ENCODE measurements at places on chromosomes 13 and 19. TPM values are rescaled to one million over a fixed set of nuclear protein-coding genes. Genes with fewer than 3 reads are reported as not detected.

- peak overlapping the region; percentile 39 for H3K4me3 ChIP-seq
- no peaks in the 10 kb centered on the region for H3K4me1 ChIP-seq
- DNase-seq: no peak
- H3K36me3 ChIP-seq: no peaks in the 10 kb centered on the region
- H3K27me3 ChIP-seq: peaks cover 55% of the 10 kb centered on the region
Measured at GRCh38 chr13:94968757-94969086, 256.4 kb upstream of the SOX21 start.

DNA sequence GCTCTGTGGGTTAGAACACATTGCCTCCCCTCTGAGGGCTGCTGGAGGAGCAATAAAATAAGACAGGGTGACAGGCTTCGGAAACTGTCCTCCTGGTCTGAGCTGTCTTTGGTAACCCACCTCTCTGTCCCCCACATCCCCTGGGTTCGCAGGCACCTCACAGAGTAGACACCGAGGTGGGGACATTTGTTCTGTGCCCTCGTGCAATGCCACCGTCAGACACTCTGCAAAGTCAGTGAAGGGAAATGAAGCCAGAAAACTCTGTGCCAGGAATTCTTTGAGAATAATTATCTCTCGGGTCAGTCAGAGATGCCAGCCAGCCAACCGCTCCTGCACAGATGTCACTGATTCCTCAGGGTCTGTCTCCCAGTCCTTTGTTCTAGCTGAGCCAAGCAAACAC is 493.6 kb downstream of the FOXO1 start:
- peaks cover 8% of the 10 kb centered on the region for H3K4me1 ChIP-seq
- DNase-seq: peak; percentile 39
- no peak overlapping the region for H3K4me3 ChIP-seq

- no peaks in the 10 kb centered on the region for H3K27me3 ChIP-seq
- DNase-seq: no peak
- H3K36me3 ChIP-seq: no peaks in the 10 kb centered on the region
- H3K4me3 ChIP-seq: no peak overlapping the region
- H3K4me1 ChIP-seq: peaks cover 14% of the 10 kb centered on the region
- H3K27ac ChIP-seq: no peak overlapping the region
Measured at GRCh38 chr13:50417597-50417996, 402.4 kb downstream of the KCNRG start.

- no peaks in the 10 kb centered on the region for H3K36me3 ChIP-seq
- no peaks in the 10 kb centered on the region for H3K27me3 ChIP-seq
- no peak for DNase-seq
- no peak overlapping the region for H3K4me3 ChIP-seq
Measured at GRCh38 chr13:106326751-106327150, 208.7 kb downstream of the EFNB2 start.

- no peaks in the 10 kb centered on the region for H3K27me3 ChIP-seq
- peaks cover 7% of the 10 kb centered on the region for H3K4me1 ChIP-seq
- DNase-seq: no peak
- no peak overlapping the region for H3K27ac ChIP-seq
Measured at GRCh38 chr19:1377965-1378785, 5.5 kb upstream of the NDUFS7 start.

GRCh38 chr19:751501-752341 is 809 bp downstream of the MISP start:
- no peak overlapping the region for H3K27ac ChIP-seq
- no peaks in the 10 kb centered on the region for H3K4me1 ChIP-seq
- no peaks in the 10 kb centered on the region for H3K36me3 ChIP-seq
- H3K27me3 ChIP-seq: no peaks in the 10 kb centered on the region

DNA sequence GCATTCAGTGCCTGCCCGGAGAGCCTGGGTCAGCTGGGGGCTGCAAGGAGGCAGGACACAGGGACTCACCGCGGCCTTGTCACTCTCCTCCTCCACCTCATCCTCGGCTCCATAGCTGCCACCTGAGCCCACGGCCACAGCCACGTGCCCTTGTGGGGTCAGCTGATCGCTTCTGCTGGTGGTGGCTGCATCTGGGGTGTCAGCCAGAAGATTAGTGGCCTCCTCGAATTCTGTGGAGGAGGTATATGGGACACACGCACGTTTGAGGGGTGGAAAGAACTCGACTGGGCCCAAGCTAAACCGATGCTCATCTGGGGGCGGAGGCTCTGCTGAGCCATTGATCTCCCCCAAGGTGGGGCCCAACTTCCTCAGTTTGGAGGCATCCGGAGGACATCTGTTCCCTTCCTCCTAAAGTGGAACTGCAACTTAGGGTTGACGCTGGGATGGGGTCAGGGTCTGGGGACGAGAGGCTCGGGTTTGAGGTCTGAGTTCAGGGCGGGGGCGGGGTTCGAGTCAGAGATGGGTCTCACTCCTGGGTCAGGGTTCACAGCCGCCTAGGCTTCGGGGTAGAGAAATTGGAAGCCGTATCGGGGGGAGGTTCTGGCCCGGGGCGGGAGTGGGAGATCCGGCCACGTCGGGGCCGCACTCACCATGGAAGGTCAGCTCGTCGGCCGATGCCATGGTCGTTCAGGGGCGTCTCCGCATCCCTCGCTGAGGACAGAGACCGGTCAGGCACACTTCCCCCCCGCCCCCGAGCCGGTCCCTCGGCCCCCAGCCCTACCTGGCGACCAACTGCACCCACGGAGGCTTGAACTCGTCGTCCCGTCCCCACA is 493 bp downstream of the YIPF2 start:
- H3K27me3 ChIP-seq: no peaks in the 10 kb centered on the region
- DNase-seq: no peak
- peak overlapping the region; percentile 11 for H3K27ac ChIP-seq
- H3K36me3 ChIP-seq: peaks cover 17% of the 10 kb centered on the region
- H3K4me1 ChIP-seq: 0 out of 2 replicates have a peak, but pooled peaks cover 4% of the 10 kb centered on the region
- H3K4me3 ChIP-seq: peak overlapping the region; percentile 74

GRCh38 chr13:30192320-30193093 is 114.8 kb downstream of the KATNAL1 start:
- H3K27me3 ChIP-seq: no peaks in the 10 kb centered on the region
- peaks cover under 1% of the 10 kb centered on the region for H3K36me3 ChIP-seq
- no peak overlapping the region for H3K27ac ChIP-seq
- H3K4me1 ChIP-seq: peaks cover 15% of the 10 kb centered on the region

DNA sequence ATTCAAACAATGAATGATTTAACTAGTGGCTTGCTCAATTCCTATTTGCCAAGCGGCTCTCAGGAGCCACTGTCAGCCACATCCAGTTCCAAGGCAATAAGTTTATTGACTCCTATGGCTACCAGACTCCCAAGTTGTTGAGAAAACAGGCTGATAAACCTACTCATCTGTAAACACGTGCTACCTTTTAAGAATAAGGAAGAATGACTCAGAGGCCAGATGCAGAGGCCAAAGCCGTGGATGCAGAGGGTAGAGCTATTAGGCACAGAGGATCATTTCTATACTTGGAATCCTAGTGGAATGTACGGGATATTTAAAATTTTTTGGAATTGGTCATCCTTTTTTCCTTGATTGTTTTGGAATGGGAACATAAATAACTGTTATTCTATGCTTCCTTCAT is 1921.1 kb downstream of the OLFM4 start:
- H3K4me3 ChIP-seq: no peak overlapping the region
- H3K27ac ChIP-seq: no peak overlapping the region

- no peak overlapping the region for H3K4me3 ChIP-seq
- no peak for DNase-seq
- H3K27ac ChIP-seq: no peak overlapping the region
- no peaks in the 10 kb centered on the region for H3K4me1 ChIP-seq
- no peaks in the 10 kb centered on the region for H3K27me3 ChIP-seq
Measured at GRCh38 chr13:43388282-43389034, 365.1 kb downstream of the DNAJC15 start.

DNA sequence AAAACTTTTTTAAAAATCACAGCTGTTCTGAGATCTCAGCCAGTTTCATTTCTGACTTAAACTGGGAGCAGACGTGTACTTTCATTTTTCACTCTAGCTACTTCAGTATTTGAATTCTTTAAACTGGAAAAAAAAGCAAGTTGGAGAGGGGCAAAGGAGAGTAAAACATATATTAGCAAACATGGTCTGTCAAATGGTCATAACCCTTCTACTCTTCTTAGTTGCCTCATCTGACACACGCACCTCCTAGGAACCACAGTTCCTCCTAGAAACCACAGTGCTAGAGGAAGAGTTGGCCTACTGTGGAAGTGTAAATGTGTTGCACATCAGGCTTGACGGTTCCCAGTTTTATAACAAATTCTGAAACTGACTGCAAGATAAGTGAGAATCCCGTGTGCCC is 47.2 kb downstream of the TM9SF2 start:
- DNase-seq: no peak
- no peak overlapping the region for H3K27ac ChIP-seq
- H3K4me1 ChIP-seq: no peaks in the 10 kb centered on the region
- H3K27me3 ChIP-seq: no peaks in the 10 kb centered on the region
- peaks cover 94% of the 10 kb centered on the region for H3K36me3 ChIP-seq
- H3K4me3 ChIP-seq: no peak overlapping the region

GRCh38 chr19:7515645-7516151 is at the start of gene ZNF358:
TSS of gene ZNF358 (plus strand) at chr19:7516103. CDS start at chr19:7519243, 3,140 bp downstream.
- peak; percentile 98 for DNase-seq
- peaks cover 4% of the 10 kb centered on the region for H3K4me1 ChIP-seq
- H3K27me3 ChIP-seq: no peaks in the 10 kb centered on the region
- H3K27ac ChIP-seq: peak within 1 kb of the TSS; percentile 56

- DNase-seq: no peak
- H3K27me3 ChIP-seq: no peaks in the 10 kb centered on the region
- H3K4me3 ChIP-seq: no peak overlapping the region
- peaks cover 7% of the 10 kb centered on the region for H3K36me3 ChIP-seq
- H3K4me1 ChIP-seq: peaks cover 4% of the 10 kb centered on the region
Measured at GRCh38 chr19:23774524-23774971, 15.9 kb upstream of the ZNF681 start.

GRCh38 chr13:113621046-113621445 is 36.5 kb downstream of the TFDP1 start:
- no peak for DNase-seq
- no peak overlapping the region for H3K4me3 ChIP-seq
- H3K27me3 ChIP-seq: no peaks in the 10 kb centered on the region
- peaks cover 15% of the 10 kb centered on the region for H3K4me1 ChIP-seq
- peaks cover 4% of the 10 kb centered on the region for H3K36me3 ChIP-seq

- no peaks in the 10 kb centered on the region for H3K36me3 ChIP-seq
- H3K4me1 ChIP-seq: peaks cover 6% of the 10 kb centered on the region
- no peaks in the 10 kb centered on the region for H3K27me3 ChIP-seq
- peak within 1 kb of the TSS; percentile 81 for H3K4me3 ChIP-seq
Measured at GRCh38 chr19:38975214-38975860, at the start of gene FBXO17. TSS of gene FBXO17 (minus strand) at chr19:38975742. CDS start at chr19:38950319, 25,423 bp downstream.

GRCh38 chr13:32538143-32538620 is 413 bp downstream of the N4BP2L2 start:
- H3K27me3 ChIP-seq: no peaks in the 10 kb centered on the region
- H3K27ac ChIP-seq: peak overlapping the region; percentile 90

GRCh38 chr19:33350538-33351309 is 22.8 kb upstream of the CEBPG start:
- DNase-seq: no peak
- H3K36me3 ChIP-seq: no peaks in the 10 kb centered on the region
- H3K4me3 ChIP-seq: no peak overlapping the region
- H3K27ac ChIP-seq: no peak overlapping the region
- H3K4me1 ChIP-seq: peaks cover 4% of the 10 kb centered on the region

DNA sequence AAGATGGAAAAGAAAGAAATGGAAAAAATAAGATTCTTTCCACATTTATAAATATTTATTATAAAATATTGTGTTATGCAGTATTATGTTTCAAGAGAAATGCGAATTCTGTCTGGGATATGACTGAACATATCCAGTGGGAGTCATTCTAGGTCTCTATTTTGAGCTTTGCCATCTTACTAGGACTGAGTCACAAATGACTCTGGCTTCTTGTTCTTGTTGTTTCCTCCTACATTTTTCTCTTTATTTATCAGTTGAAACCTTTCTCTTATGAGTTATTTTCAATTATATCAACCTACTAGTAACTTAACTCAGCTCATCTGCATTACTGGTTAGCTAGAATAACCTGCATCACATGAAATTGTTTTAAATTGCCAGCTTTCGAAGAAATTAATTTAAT is 1247.3 kb downstream of the SLITRK1 start:
- no peak overlapping the region for H3K4me3 ChIP-seq
- no peaks in the 10 kb centered on the region for H3K36me3 ChIP-seq
- no peaks in the 10 kb centered on the region for H3K27me3 ChIP-seq
- DNase-seq: no peak

DNA sequence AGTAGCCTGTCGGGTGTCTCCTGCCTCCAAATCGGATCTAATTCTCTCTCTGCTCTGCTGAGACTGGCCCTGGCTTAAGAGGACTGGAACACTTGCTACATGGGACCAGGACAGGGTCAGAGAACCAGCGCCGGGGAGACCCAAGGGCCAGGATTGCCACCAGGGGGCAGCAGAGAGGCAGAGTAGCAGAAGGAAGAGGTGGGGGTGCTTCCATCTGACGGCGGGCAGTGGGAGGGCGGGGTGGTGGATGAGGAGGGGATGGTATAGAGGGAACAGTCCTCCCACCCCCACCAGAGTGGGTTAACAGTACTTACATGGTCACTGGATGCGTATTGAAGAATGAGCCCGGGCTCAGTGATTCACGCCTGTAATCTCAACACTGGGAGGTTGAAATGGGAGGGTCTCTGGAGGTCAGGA is 11.9 kb downstream of the SELENOW start:
- no peak overlapping the region for H3K4me3 ChIP-seq
- DNase-seq: peak; percentile 84
- H3K36me3 ChIP-seq: peaks cover 1% of the 10 kb centered on the region
- no peak overlapping the region for H3K27ac ChIP-seq

- no peaks in the 10 kb centered on the region for H3K36me3 ChIP-seq
- H3K4me3 ChIP-seq: no peak overlapping the region
- H3K27me3 ChIP-seq: no peaks in the 10 kb centered on the region
- H3K4me1 ChIP-seq: no peaks in the 10 kb centered on the region
Measured at GRCh38 chr19:27821418-27822018, 1391.4 kb downstream of the UQCRFS1 start.

DNA sequence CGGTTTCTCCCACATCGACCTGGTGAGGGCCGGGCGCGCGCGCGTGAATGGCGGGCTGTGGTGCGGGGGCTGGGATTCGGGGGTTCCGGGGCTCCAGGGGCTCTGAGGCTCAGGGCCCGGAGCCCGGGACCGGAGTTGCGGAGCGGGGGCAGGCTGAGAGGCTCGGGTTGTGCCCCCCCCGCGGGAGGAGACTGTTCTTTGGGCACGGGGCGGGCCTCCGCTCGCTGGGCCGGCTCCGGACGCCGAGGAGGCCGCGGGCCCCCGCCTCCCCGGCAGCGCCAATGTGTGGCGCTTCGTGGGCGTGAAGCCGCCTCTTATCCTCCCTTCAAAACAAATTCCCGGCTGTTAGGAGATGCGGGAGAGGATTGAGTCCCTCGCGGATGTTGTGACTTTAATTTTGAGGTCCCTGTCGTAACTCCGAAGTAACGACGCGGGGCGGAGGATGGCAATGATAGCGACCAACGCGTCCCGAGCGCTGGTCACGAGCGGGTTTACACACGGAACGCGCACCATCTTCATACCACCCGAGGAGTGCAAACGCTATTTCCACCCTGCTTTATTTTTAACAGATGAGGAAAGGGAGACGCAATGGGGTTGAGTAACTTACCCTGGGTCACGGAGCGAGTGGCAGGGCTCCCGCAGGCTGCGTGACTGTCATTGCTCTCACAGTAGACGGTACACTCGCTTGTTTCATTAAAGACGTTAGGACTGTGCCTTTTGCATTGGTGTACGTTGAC is 536 bp downstream of the UBA2 start:
- peak overlapping the region; percentile 79 for H3K4me3 ChIP-seq
- H3K4me1 ChIP-seq: peaks cover 12% of the 10 kb centered on the region
- DNase-seq: peak; percentile 47
- H3K36me3 ChIP-seq: peaks cover 18% of the 10 kb centered on the region
- H3K27me3 ChIP-seq: no peaks in the 10 kb centered on the region

The TRAPPC6A gene
- polyA plus RNA-seq: 59.0 TPM

The ZSCAN1 gene
- not detected for polyA plus RNA-seq

The ZNF229 gene
- polyA plus RNA-seq: 1.7 TPM

The GRIN2D gene
- 0.54 TPM for polyA plus RNA-seq

The SYCN gene
- polyA plus RNA-seq: not detected

The GARIN5A gene
- polyA plus RNA-seq: 1.3 TPM

The FUT3 gene
- polyA plus RNA-seq: not detected

The SMIM17 gene
- 0.06 TPM for polyA plus RNA-seq

All from SK-N-SH (cell line).